AG04450 (cell line): ENCODE measurements at places on chromosomes 1 and 21.

GRCh38 chr1:16180291-16180824 lies 24.5 kb upstream of the EPHA2 start:
- no peak for DNase-seq

DNA sequence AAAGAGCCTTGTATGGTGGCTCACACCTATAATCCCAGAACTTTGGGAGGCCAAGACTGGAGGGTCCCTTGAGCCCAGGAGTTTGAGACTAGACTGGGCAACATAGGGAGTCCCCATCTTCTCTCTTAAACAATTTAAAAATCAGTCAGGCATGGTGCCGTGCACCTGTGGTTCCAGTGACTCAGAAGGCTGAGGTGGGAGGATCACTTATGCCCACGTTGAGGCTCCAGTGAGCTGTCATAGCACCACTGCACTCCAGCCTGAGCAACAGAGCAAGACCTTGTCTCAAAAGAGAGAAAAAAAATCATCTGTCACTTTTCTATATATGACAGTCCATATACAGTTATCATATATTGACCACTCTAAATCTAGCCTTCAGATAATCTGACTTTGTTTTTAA lies 658.3 kb downstream of the LTN1 start:
- DNase-seq = no peak

- no peak for DNase-seq
Observed at GRCh38 chr1:7586031-7586941, 184.8 kb upstream of the VAMP3 start.

- no peak for DNase-seq
Observed at GRCh38 chr1:24103879-24104278, 8.1 kb downstream of the MYOM3 start.

DNA sequence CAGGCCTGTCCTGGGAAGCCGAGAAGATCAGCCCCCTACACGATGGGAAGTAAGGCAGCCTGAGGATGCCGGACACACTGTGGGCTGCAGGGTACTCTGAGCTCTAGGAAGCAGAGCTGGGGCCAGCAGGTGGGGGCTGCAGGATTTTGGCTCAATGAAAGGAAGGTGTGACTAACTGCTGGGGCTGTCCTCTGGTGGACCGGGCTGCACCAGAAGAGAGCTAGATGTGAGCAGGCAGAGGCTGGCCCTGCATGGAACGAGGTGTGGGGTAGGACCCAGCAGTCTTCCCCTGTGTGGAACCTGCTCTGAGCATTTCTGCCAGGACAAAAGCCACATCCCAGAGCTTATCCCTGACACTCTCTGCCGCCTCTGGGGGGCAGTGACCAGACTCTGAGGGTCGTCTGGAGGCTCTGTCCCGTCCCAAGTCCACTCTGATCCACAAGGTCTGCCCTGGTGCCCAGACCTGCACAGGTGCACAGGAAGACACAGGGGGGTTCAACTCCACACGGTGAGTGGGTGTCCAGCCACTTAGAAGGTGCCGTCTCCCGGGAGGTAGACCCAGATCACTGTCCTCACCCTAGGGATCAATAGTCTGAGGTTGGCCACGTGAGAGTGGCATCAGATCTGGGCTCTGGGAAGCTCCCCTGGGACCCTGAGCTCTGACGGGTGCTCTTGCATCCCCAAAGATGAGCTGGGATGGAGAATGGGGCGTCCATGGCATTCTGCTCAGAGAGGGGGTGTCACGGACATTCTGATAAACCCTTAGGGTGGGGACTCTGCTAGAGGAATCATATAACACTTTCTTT lies 187.6 kb upstream of the VAMP3 start:
- no peak for DNase-seq

- DNase-seq = no peak
Observed at GRCh38 chr21:42665026-42665425, 11.6 kb downstream of the PDE9A start.

DNA sequence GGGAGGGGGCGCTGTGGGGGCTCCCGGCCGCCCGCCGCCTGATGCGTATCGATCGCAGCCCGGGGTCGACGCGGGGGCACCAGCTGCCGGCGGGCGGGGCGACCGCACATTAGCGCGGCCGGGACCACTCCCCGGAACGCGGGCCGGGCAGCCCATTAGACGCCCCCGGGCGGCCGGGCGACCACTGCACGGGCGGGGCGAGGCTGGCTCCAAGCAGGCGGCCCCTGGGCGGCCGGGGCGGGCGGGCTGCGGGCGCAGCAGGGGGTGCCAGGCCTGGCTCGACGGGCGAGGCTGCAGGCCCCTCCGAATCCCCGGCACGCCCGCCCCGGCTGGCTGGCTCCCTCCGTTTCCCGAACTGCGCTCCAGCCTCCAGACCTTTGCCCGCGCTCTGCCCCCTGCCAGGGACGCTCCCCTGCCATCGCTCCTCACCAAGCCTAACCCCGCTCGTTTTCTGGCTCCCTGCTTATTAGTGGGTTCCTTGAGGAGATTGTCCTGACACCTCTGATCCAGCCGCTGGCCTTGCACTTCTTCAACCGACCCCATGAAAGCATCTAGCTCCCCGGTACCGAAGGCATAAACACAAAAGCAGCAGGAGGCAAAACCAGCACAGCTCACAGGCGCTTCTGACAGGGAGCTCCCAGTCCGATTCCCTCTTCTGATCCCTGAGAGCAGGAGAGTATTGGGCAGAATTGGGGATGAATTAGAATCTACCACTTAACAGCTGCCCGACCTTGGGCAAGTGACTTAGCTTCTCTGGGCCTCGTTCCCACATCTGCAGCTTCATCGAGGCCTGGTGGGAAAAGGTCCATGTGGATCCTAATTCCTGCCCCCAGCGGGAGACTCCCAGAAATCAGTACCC lies 92.6 kb upstream of the CASZ1 start:
- DNase-seq = no peak

- DNase-seq = no peak
Observed at GRCh38 chr1:8425781-8426161, 107.9 kb downstream of the SLC45A1 start.

- DNase-seq = no peak
Observed at GRCh38 chr1:87030740-87031690, 116.6 kb downstream of the HS2ST1 start.

- no peak for DNase-seq
Observed at GRCh38 chr1:155910621-155911121, 478 bp downstream of the RIT1 start.
